ENCODE measurements at places on chromosomes 5 and 9. TPM values are rescaled to one million over a fixed set of nuclear protein-coding genes. Genes with fewer than 3 reads are reported as not detected.

ANXA2R gene
- 1.1 TPM for total RNA-seq

TAS2R1 gene
- not detected for total RNA-seq

PCDHGC5 gene
- total RNA-seq: not detected

GLRX gene
- total RNA-seq: 13.5 TPM

RASEF gene
- not detected for total RNA-seq

CBY3 gene
- total RNA-seq: 0.63 TPM

GRM6 gene
- not detected for total RNA-seq

ADAMTS12 gene
- total RNA-seq: not detected

DNA sequence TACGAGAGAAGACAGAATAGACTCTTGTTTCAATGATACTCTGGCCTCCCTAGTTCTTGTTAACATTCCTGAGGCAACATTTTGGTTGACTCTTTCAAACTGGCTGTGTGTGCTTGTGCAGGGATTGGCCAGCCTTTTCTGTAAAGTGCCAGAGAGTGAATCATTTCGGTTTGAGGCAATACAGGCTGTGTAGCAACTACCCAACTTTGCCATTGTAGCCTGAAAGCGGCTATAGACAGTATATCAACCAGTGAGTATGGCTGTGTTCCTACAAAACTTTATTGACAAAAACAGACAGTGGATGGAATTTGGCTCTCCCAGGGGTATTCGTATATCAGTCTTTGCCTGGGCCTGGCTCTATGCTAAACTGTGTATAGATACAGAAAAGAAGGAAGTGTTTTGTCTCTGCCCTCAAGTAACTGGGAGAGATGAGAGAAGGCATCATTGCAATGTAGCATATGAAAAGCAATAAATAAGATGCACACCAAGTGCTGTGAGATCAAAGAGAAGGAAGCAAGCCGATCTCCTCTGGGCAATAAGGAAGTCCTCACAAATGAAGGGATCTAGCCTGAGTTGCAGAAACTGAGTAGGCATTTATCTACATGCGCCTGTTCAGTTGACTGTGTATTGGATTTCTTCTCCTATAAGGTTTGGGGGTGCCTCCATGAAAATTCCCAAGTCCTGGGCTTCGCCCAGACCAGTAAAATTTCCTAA, 568.0 kb upstream of the KLF4 start:
- no peak for DNase-seq

DNA sequence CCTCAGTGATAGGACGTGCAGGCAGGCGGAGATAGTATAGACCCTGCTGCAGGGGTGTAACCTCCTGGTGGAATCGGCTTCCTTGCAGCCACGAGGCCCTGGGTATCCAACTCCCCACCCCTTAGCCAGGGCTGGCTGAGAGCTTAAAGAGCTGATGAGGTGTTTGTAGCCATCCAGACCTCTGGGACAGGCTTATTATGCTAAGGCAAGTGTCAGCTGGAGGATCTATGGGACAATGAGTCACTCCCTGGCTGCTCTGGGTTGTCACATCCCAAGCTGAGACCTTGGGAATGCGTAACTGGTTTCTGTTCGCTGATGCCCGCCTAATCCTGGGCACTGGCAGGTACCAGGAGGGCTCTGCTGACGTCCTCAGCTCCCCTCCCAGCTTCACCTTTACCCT, 38.9 kb downstream of the DAB2IP start:
- no peak for DNase-seq

DNA sequence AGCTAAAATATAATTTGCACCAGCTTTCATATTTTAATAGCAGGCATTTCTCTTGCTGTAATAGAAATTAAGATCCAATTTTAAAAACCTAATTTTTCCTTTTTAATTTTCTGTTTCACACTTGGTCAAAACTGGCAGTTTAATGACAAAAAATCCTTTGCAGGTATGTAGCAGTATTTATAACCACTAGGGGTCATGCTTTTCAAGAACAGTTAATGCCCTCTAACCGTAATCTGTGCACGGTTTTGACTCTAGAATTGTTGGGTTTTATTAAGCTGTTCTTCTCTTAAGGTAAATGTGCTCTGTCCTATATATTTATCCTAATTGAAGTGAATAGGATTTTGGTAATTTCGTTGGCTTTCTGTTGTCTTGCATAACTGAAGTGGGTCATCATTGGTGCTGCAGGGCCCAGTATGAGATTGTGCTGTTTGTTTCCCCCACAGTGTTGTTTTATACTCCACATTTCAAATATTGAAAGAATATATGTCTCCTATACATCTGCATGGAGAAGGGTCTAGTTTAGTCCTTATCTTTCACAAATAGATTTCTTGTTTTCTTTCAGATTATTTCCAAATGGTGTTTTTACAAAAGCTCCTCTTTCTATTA, 107.4 kb downstream of the SCAMP1 start:
- DNase-seq: no peak

DNA sequence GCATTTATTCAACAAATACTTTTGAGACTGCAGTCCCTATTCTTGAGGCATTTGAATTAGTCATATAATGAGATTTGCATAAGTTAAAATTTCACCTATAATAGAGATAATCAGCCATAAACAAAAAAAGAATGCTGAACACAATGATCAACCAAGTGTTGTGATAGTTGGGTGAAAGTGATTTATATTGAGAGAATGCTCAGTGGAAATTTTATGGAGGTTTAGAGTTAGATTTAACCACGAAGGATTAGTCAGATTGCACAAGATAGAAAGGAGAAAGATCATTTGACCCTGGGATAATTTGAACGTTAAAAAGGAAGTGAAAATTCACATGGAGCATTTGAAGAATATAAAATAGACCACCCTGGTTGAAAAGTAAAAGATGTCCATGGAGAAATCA, 356.2 kb downstream of the NPR3 start:
- DNase-seq: no peak

GRCh38 chr9:127535834-127536233, 76.2 kb upstream of the STXBP1 start:
- no peak for DNase-seq

DNA sequence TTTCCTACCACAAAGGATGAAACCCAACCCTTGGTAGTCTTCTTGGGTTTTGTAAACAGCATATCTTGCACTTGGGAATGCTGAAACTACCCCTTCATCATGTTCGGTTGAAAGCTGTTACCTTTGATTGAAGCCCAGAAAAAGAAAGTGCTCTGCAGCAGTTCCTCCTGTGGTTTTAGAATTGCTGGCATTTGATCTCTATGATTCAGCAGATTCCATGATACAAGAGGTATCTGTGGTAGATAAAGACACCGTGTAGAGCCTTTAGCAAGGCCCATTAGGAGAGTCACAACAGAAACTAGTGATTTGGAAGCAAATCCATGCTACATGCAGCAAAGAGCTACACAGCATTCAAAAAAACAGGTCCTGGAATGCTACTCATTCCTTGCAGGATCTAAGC, 557.0 kb downstream of the TLE1 start:
- DNase-seq: no peak

DNA sequence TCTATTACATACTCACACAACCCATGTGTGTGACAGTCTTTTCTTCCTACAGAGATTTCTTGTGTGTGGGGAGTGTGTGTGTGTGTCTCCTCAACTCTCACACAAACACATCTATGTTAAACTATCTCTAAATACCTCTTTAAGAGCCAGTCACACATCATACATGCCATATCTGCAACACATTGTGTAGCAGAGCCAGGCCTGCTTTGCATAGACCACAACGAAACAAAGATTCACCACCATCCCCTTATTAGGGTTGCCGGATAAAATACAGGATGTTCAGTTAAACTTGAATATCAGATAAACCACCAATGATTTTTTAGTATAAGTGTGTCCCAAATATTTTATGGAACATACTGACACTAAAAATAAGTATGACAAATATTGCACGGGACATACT, 2.3 kb downstream of the FAM170A start:
- no peak for DNase-seq

GRCh38 chr9:113622600-113623400, 159.3 kb downstream of the RGS3 start:
- DNase-seq: peak; percentile 78

DNA sequence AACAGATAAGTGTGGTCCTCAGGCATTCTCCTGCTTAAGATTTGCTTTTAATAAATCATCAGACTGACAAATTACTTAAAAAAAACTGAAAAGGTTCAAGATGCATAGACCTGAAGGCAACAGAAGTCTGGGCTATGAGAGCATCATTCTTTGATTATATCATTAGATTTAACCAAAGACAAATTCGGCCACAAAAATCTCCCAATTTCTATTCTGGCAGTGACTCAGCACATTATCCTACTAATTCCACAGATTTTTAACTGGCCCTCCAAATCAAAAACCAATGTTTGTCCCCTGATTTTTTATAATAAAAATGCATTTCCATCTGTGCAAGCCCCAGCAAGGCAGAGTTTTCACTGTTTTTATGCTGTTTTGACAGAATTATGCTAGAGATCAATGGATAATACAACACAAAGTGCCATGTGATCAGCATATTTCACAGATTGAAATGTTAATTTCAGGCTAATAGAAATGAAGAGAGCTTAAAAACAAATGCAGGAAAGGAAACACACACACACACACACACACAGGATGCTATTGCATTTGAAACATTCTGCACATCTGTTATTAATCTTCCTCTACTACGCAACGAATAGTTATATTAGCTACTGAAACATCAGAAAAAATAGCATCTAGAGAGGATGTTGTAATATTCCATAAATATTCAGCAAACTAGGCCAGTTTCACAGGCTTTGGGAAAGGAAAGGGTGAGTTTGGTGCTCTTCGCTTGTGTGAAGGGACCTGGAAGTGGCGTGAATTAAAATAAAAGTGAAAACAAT, 177.6 kb upstream of the ST8SIA4 start:
- no peak for DNase-seq

- DNase-seq: no peak
These were observed 420.5 kb upstream of the CD180 start for GRCh38 chr5:67617051-67617450.

DNA sequence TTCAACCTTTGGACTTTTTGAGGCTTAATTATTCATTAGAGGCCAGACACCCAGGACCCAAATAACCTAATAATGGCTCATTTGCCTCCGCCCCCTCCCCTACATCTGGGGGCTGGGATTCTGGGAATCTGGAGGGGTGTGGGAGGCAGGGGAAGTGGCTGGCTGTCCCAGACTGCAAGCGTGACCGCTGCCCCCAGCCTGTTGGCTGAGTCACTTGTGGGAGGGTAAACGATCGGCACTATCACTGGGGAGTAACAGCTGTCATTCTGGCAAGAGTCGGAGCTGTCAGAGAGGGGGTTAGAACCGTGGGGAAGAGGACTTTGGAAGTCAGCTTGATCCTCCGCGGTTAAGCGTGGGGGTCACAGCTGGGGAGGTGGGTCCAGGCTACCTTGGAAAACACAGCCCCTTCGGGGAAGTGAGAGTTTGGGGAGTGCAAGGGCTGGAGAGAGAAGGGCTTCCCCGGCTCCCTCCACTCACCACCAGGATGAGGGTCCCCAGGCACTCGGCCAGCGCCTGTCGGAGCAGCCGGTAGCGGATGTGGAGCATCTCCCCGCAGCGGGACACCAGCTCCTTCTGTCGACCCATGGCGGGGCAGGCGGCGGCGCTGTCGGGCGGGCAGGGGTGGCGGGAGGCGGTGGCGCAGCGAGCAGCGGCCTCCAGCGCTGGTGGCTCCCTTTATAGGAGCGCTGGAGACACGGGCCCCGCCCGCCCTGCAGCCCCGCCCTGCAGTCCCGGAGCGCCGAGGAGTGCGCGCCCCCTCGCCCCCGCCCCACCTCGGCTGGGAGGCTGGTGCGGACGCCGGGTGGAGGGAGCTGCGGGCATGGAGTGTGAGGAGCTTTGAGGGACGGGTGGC, at the start of gene AQP3:
TSS of gene AQP3 (minus strand) at position 648 of the 853 bp plus-strand sequence. CDS start at position 585, 63 bp downstream.
- DNase-seq: peak; percentile 94

GRCh38 chr5:112865128-112865527, 4.0 kb downstream of the SRP19 start:
- DNase-seq: no peak

GRCh38 chr9:134487066-134487710, 154.4 kb upstream of the COL5A1 start:
- DNase-seq: no peak

DNA sequence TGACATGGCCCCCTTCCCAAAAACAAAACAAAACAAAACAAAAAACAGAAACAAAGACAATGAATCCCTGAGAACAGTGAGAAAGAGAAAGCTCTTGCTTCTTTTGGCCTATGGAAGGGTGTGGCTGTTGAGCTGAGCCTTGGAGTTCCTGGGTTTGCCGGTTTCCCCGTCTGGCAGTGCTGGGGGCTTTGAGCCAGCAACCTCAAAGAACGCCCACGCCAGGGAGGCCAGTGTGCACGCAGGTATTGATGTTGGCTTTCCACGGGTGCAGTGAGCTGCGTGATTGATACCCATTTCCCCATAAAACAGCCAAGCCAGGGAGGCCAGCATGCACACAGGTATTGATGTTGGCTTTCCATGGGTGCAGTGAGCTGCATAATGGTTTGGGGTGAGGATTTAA, 8.3 kb upstream of the LCN1 start:
- DNase-seq: no peak

DNA sequence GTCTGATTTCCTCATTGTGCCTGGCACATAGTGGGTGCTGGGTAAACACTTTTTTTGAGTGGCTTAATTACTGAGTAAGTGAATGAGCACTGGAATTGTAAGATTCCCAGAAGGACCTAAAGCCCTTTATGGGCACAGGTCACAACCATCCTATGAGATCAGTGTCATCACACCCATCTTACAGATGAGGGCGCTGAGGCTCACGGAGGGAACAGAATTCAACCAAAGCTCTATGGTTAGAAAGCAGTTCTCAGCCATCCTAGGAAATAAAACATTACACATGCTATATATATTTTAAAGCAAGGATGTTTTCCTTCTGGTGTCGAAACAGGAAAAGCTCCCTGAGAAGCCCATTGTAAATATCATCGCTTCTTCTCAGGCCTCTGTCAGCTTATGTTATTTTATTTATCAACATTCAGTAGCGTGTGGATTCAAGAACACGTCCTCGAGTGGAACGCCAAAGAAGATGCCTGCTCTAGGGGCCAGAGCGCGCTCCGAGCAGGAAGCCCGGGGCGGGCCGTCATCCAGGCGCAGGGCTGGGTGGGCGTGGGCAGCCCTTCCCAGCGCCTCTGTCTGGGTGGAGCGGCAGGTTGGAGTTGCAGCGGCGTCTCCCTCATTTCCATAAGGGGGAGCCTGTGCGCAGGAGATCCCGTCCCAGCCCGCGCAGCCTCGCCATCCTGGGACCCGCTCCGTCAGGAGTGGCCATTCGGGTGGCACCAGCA, 155.8 kb upstream of the SMIM23 start:
- no peak for DNase-seq

Measured in activated CD4-positive, alpha-beta T cell treated with anti-CD3 and anti-CD28 coated beads, Interleukin-2, amount 10 ng/mL, durations not matched to agents 24 days and 14 days (primary cell).